ENCODE measurements at places on chromosomes 4 and X.
A peak's percentile ranks its signal among the peaks of the same experiment; 100 is the strongest.

DNA sequence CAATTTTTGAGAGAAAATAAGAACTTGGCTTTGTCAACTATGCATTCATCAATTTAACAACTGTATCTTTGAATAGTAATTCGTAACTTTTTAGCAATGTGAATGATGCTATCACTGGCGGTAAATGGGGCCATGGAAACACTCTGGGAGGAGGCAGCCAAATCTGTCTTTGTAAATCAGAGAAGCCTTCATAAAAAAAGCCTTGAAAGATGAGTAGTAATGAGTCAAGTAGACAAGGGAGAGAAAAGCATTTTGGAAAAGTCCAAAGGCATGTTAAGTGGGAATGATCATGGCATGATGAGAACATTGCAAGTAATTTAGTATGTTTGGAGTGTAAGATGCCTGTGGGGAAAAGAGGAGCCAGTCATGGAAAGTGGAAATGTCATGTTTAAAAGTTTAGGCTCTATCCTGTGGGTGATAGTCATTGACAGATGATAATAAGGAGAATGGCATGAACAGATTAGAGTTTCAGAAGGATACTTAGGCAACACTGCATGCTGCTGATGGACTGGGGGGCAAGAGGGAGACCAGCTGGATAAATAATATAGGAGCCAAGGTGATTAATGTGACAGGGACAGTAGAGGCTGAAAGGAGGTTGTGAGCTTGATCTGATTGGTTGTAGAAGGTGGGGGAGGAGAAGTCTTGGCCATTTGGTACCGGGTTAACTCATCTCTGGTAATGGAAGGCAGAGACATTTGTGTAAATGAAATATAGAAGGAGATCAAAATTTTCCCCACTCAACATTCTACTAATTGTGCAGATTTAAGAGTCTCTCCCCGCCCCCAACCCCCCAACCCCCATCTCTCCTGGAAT is 16.3 kb downstream of the SPRY1 start:
- no peak for DNase-seq

- DNase-seq = no peak
Measured at GRCh38 chr4:71243091-71243833, 95.6 kb upstream of the SLC4A4 start.

- DNase-seq = no peak
Measured at GRCh38 chrX:108468486-108468885, 28.8 kb downstream of the COL4A5 start.

- no peak for DNase-seq
Measured at GRCh38 chr4:25406081-25406692, 29.1 kb downstream of the ANAPC4 start.

DNA sequence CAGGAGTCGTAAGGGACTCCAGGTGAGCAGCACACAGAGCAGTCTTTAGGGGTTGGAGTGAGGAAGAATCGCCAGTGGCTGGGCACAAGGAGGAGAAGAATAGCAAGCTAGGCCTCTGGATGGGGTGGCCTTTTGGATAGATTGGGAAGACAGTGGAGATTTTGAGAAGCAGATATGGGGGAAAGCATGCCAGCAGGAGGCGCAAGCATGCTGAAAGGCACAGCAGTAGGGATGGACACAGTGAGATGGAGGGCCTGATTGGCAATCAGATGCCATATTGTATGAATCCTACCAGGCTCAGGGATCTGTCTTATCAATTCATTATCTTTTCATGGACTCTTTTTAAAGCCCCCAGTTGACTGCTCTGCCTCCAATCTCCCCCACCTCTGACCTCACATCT is 60.4 kb upstream of the MAGEA4 start:
- no peak for DNase-seq

DNA sequence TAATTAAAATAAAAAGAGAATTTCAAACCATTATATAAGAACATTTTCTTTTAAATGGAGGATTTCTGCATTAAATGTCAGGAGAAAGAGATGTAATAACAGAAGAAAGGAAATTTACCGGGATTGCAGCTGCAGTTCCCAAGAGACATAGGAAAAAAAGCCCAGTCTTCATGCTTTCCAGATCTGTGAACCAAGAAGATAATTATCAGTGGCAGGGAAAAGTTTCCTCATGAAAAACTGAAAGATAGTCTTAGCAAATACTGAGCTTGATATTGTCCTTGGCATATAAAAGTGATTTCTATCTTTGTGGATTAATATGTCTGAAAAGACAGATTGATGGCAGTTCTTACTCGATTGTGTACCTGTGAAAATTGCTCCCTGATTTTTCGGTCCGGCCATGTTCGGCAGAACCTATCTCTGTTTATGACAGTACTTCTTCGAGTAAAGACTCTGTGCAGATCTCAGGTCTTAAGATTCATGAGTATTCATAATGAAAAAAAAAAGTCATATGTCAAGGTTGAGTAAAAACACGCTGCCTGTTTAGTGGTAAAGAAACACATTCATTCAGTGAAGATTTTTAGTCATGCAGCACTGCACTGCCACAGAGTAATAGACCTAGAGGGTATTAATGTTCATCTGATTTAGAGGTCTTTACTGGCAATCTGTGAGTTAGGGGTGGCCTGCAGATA is 29.6 kb downstream of the SPARCL1 start:
- no peak for DNase-seq

- DNase-seq = peak; percentile 66
Measured at GRCh38 chr4:11496351-11496829, 67.7 kb upstream of the HS3ST1 start.

GRCh38 chr4:80566203-80566872 is 230.8 kb downstream of the CFAP299 start:
- no peak for DNase-seq

DNA sequence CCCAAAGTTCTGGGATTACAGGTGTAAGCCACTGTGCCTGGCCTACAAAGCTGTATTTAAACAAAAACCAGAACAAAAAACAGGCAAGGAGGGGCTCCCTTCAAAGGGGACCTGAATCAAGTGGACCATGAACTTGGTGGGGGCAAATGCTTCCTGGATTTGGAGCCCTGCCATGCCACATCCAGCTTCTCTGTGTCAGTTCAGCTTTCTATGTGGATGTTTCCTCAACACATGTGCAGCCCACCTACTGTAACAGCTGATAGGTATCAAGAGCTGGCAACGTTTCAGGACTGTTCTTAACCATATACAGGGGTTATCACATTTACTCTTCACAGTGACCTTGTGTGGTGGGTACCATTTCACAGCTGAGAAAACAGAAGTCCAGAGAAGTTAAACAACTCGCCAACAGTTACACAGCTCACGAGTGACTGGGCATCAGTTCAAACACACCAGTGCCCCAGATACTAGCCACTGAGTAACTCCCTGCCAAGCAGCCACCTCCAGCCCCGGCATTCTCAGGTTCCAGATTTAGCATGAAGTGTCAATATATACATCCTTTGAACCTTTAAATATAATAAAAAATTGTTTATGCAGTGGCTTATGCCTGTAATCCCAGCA is 7.5 kb downstream of the GPR143 start:
- no peak for DNase-seq

- no peak for DNase-seq
Measured at GRCh38 chr4:70437197-70437596, 34.8 kb upstream of the MUC7 start.

- DNase-seq = no peak
Measured at GRCh38 chr4:5808081-5808741, 84.7 kb downstream of the CRMP1 start.

DNA sequence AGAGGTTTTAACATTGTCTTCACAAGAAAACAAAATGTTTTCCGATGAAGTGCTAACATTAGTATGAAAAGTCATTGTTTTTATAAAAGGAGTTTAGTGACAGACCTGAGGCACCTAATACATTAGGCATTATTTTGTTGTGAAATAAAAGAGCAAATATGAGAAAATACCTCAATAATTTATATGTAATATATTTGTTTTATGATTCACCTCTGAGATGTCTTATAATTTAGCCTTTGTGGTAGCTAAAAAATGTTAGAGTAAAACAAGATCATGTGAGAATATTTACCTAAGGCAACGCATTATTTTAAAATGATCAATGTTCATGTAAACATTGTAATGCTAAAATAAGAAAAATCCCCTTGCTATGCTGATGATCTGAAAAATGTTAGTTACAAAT is 100.9 kb upstream of the WDFY3 start:
- no peak for DNase-seq

GRCh38 chr4:27121830-27122229 is 261.2 kb downstream of the STIM2 start:
- DNase-seq = no peak

DNA sequence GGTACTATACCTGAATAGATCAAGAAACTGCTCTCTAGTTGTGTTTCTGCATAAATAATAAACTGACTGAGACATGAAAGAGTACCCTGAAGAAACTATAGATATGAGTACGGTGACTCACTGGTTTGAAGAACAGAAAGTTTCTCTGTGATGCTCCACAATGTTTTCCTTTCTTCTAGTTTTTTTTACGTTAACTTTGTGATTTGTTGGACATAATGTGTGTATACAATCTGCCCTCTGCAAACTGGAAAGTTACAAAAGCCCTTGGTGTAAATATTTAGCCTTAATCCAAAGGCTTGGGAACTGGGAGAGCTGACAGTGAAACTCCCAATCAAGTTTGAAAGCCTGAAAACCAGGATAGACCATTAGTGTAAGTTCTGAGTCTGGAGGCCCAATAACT is 31.6 kb upstream of the PAPSS1 start:
- no peak for DNase-seq

- DNase-seq = no peak
Measured at GRCh38 chrX:23964191-23964590, 56.4 kb downstream of the CXorf58 start.

- DNase-seq = no peak
Measured at GRCh38 chr4:79295086-79295485, 30.8 kb downstream of the NAA11 start.

GRCh38 chrX:46461660-46462191 is 83.5 kb downstream of the ZNF674 start:
- DNase-seq = no peak

DNA sequence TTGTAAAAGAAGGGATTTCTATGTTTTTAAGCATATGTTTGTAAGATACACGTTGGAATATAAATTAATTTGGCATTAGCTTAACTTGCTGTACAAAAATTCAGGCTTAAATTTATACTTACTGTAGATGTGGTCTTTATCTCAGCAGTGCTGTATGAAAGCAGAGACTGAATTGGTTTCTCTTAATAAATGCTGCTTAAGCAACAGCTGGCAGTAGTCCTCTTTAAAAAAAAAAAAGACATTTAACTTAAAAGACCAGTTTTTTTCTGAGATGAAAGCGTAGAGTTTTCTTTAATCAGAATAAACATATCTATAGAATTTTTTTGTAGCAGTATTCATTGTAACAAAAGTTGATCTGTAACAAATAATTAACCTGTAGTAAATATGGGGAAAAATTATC is 124.6 kb downstream of the RAP1GDS1 start:
- no peak for DNase-seq

- DNase-seq = no peak
Measured at GRCh38 chr4:111631215-111631999, 513.8 kb upstream of the FAM241A start.

GRCh38 chr4:9861561-9861960 is 80.1 kb downstream of the DRD5 start:
- DNase-seq = no peak

- DNase-seq = peak; percentile 25
Measured at GRCh38 chr4:24659241-24659961, 75.0 kb upstream of the DHX15 start.

- peak; percentile 58 for DNase-seq
Measured at GRCh38 chrX:40471965-40472648, 108.7 kb upstream of the ATP6AP2 start.

DNA sequence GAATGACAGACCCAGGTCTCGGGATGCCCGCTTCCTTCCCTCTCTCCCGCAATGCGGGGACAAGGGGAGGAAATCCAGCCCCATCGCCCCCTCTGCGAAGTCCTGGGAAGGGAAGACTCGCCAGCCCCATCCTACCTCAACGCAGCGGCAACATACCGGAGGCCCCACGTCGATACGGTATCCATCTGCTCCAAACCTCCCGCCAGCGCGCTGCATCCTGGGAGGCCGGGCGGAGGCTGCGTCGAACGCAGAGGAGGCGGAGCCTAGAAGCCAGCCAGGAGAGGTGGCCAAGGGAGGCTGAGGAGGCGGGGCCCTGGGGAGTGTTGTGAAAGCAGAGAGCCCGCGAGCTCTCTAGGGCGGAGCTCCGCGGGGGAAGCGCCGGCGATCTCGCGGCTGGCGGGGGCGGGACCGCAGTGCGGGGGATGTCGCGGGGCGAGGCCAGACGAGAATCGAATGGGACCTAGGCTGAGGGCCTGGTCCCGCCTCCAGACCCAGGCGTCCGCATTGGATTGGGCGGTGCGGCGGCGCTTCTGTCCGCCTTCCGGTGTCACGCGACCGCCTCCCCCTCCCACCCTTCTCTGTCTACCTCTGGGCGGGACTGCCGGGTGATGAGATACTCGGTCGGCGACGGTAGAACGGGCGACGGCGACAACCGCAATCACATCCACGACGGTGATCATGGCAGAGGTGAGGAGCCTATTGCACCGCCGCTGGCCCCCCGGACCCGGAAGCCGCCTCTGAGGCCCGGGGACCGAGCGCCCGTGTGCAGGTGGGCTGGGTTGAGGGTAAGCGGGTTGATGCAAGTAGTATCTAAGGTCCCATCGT is at the start of the genes FANCB and MOSPD2:
TSS of gene FANCB (minus strand) at position 219 of the 825 bp plus-strand sequence. CDS start 7,559 bp downstream, outside the sequence.
TSS of gene MOSPD2 (plus strand) at position 571 of the 825 bp plus-strand sequence. CDS start at position 679, 108 bp downstream.
- DNase-seq = peak; percentile 90

- DNase-seq = no peak
Measured at GRCh38 chr4:185726931-185727330, 85.1 kb downstream of the SORBS2 start.

- DNase-seq = no peak
Measured at GRCh38 chr4:155616117-155616516, 50.5 kb upstream of the GUCY1A1 start.

Data from trophoblast cell (in vitro differentiated cells and primary cell).